ENCODE measurements at places on chromosomes 12 and 14. TPM values are rescaled to one million over a fixed set of nuclear protein-coding genes. Genes with fewer than 3 reads are reported as not detected.

DNA sequence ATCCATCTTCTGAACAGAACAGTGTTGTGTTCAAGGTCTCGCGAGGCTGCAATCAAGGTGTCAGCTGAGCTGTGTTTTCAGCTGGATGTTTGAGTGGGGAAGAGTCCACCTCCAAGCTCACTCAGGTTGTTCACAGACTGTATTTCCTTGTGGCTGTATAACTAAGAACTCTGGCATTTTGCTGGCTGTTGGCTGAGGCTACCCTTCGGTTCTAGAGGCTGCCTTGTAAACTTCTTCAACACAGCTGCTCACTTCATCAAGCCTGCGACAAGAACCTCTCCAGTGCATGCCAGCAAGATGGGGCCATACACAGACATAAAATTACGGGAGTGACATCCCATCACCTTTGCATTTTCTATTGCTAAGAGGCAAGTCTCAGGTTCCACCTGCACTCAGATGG lies 12.7 kb downstream of the FOS start:
- H3K27me3 ChIP-seq, result no peaks in the 10 kb centered on the region
- no peak overlapping the region for H3K4me3 ChIP-seq
- H3K4me1 ChIP-seq, result peaks cover 16% of the 10 kb centered on the region
- no peaks in the 10 kb centered on the region for H3K36me3 ChIP-seq

The PKP2 gene
- 0.08 TPM for total RNA-seq

The PTGDR gene
- total RNA-seq, result not detected

The ARMH4 gene
- total RNA-seq, result not detected

The ST8SIA1 gene
- not detected for total RNA-seq

- H3K4me3 ChIP-seq, result no peak overlapping the region
- no peaks in the 10 kb centered on the region for H3K36me3 ChIP-seq
- H3K4me1 ChIP-seq, result no peaks in the 10 kb centered on the region
- no peak overlapping the region for H3K27ac ChIP-seq
Measured at GRCh38 chr14:41605550-41606281, 960 bp upstream of the LRFN5 start.

- no peaks in the 10 kb centered on the region for H3K4me1 ChIP-seq
- no peak overlapping the region for H3K4me3 ChIP-seq
- no peaks in the 10 kb centered on the region for H3K27me3 ChIP-seq
- H3K27ac ChIP-seq, result no peak overlapping the region
- DNase-seq, result no peak
Measured at GRCh38 chr12:21801522-21802288, 27.2 kb upstream of the KCNJ8 start.

- H3K36me3 ChIP-seq, result no peaks in the 10 kb centered on the region
- H3K27me3 ChIP-seq, result no peaks in the 10 kb centered on the region
- DNase-seq, result no peak
- H3K4me1 ChIP-seq, result peaks cover 13% of the 10 kb centered on the region
- no peak overlapping the region for H3K4me3 ChIP-seq
Measured at GRCh38 chr12:40263616-40264409, 39.0 kb downstream of the LRRK2 start.

- no peak overlapping the region for H3K27ac ChIP-seq
- peaks cover 7% of the 10 kb centered on the region for H3K36me3 ChIP-seq
- DNase-seq, result no peak
- no peak overlapping the region for H3K4me3 ChIP-seq
- no peaks in the 10 kb centered on the region for H3K4me1 ChIP-seq
- no peaks in the 10 kb centered on the region for H3K27me3 ChIP-seq
Measured at GRCh38 chr12:124517260-124518050, 50.0 kb downstream of the NCOR2 start.

GRCh38 chr14:53510281-53510912 lies 357.3 kb upstream of the DDHD1 start:
- H3K36me3 ChIP-seq, result no peaks in the 10 kb centered on the region
- H3K27me3 ChIP-seq, result no peaks in the 10 kb centered on the region
- no peaks in the 10 kb centered on the region for H3K4me1 ChIP-seq
- DNase-seq, result no peak
- no peak overlapping the region for H3K4me3 ChIP-seq
- H3K27ac ChIP-seq, result no peak overlapping the region

The POLE2 gene
- 22.0 TPM for total RNA-seq

The ENO2 gene
- 65.5 TPM for total RNA-seq

GRCh38 chr12:24444634-24445033 lies 495.2 kb upstream of the SOX5 start:
- DNase-seq, result no peak
- no peak overlapping the region for H3K4me3 ChIP-seq
- no peaks in the 10 kb centered on the region for H3K4me1 ChIP-seq
- no peak overlapping the region for H3K27ac ChIP-seq

- no peak overlapping the region for H3K4me3 ChIP-seq
- DNase-seq, result no peak
- H3K27ac ChIP-seq, result no peak overlapping the region
- no peaks in the 10 kb centered on the region for H3K36me3 ChIP-seq
- H3K27me3 ChIP-seq, result no peaks in the 10 kb centered on the region
Measured at GRCh38 chr14:64279704-64280668, 14.2 kb downstream of the ESR2 start.

Data from GM12878 (cell line).